ENCODE measurements at places on chromosomes 4 and X.
A peak's percentile ranks its signal among the peaks of the same experiment; 100 is the strongest.

GRCh38 chr4:57132743-57133137, 22.6 kb upstream of the IGFBP7 start:
- DNase-seq = no peak

- DNase-seq = no peak
Measured at GRCh38 chrX:132984058-132984650, 25.7 kb upstream of the HS6ST2 start.

GRCh38 chrX:4825550-4825949, 1112.1 kb upstream of the PRKX start:
- no peak for DNase-seq

GRCh38 chrX:40253771-40254170, 156.0 kb upstream of the BCOR start:
- DNase-seq = no peak

GRCh38 chr4:103046416-103047290, 27.1 kb upstream of the SLC9B1 start:
- peak; percentile 52 for DNase-seq

DNA sequence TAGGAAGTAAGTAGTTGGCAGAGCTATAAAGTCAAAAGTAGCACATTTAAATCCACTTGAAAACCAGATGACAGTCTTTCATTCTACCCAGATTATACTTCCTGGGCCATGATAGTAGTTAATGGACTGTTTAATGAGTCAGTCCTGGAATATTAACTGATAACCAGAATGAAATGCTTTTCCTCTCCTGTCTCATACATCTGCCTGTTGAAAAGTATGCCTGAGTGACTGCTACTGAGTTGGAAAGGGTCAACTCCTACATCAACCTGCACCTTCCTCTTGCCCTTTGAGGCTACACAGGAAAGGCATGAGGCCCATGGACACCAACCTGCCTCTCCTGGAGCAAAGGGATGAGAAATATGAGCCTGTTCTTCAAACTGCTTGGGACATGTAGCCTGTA, 36.0 kb upstream of the COX7B2 start:
- no peak for DNase-seq

DNA sequence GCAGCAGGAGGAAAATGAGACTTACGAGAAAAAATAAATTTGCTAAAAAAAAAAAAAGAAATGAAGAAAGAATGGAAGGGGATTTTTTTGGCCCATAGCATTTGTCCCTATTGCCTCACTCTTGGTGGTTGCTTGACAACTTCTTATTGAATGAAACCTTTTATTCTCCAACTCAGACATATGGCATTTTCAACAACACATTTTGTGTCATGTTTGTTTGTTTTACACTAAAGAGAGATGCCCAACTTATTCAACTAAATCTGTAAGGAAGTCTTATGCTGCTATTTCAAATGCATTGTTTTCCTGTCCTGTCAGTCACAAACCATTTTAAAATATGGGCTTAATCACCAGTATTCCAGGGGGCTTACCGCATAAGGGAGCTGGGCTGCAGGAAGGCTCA, 409.1 kb upstream of the TENM3 start:
- no peak for DNase-seq

Data from GM20000 (cell line).